Hindlimb muscle (tissue), 1 donor: ENCODE measurements at places on chromosomes 2 and 18. TPM values are rescaled to one million over a fixed set of nuclear protein-coding genes. Genes with fewer than 3 reads are reported as not detected.

The C2orf80 gene
- polyA plus RNA-seq, result not detected

The PLGLB1 gene
- 3.5 TPM for polyA plus RNA-seq

The DYNAP gene
- polyA plus RNA-seq, result not detected

The CD207 gene
- 0.27 TPM for polyA plus RNA-seq

The LTBP1 gene
- 43.3 TPM for polyA plus RNA-seq

The GTF2A1L gene
- polyA plus RNA-seq, result not detected

The XIRP2 gene
- 149 TPM for polyA plus RNA-seq

The INHA gene
- 0.97 TPM for polyA plus RNA-seq

The IL37 gene
- polyA plus RNA-seq, result not detected

The TBR1 gene
- polyA plus RNA-seq, result not detected

The ACADL gene
- 12.4 TPM for polyA plus RNA-seq

The IL36B gene
- polyA plus RNA-seq, result not detected

The REEP1 gene
- polyA plus RNA-seq, result 88.7 TPM

The CDK5R2 gene
- polyA plus RNA-seq, result not detected

The EGR4 gene
- polyA plus RNA-seq, result not detected

The G6PC2 gene
- polyA plus RNA-seq, result not detected

The NYAP2 gene
- polyA plus RNA-seq, result 0.59 TPM

The IL1R2 gene
- 0.31 TPM for polyA plus RNA-seq

The NEU2 gene
- not detected for polyA plus RNA-seq

The OR6B2 gene
- not detected for polyA plus RNA-seq

The IL1RL2 gene
- 0.34 TPM for polyA plus RNA-seq

The STRN gene
- polyA plus RNA-seq, result 17.4 TPM

The HPCAL1 gene
- polyA plus RNA-seq, result 48.0 TPM

The DSG2 gene
- 3.8 TPM for polyA plus RNA-seq

The ASTL gene
- not detected for polyA plus RNA-seq

The NETO1 gene
- polyA plus RNA-seq, result not detected

The TACR1 gene
- polyA plus RNA-seq, result 0.21 TPM

The GDF7 gene
- polyA plus RNA-seq, result 0.25 TPM

The C2orf78 gene
- not detected for polyA plus RNA-seq

The PROM2 gene
- polyA plus RNA-seq, result 1.4 TPM

The DSC2 gene
- polyA plus RNA-seq, result 8.9 TPM

The CIB4 gene
- not detected for polyA plus RNA-seq

The ACKR3 gene
- polyA plus RNA-seq, result 22.4 TPM

The NEDD4L gene
- polyA plus RNA-seq, result 45.4 TPM

The ANKRD53 gene
- polyA plus RNA-seq, result 1.5 TPM

The GYPC gene
- polyA plus RNA-seq, result 133 TPM

The C2orf15 gene
- 0.56 TPM for polyA plus RNA-seq

The ARHGAP15 gene
- 7.3 TPM for polyA plus RNA-seq

The C1QL2 gene
- not detected for polyA plus RNA-seq

The ATOH8 gene
- polyA plus RNA-seq, result 25.6 TPM

The RND3 gene
- 32.5 TPM for polyA plus RNA-seq

The ABHD1 gene
- polyA plus RNA-seq, result 0.18 TPM

The SCYGR5 gene
- not detected for polyA plus RNA-seq

The L3MBTL4 gene
- polyA plus RNA-seq, result 1.2 TPM

The LCLAT1 gene
- polyA plus RNA-seq, result 8.5 TPM

The GALNT5 gene
- 1.7 TPM for polyA plus RNA-seq

The ANKRD30B gene
- not detected for polyA plus RNA-seq

The EXOC6B gene
- polyA plus RNA-seq, result 11.3 TPM

The HRH4 gene
- polyA plus RNA-seq, result 0.06 TPM

The IFT172 gene
- 27.5 TPM for polyA plus RNA-seq

The CYP20A1 gene
- 14.7 TPM for polyA plus RNA-seq

The CDK15 gene
- polyA plus RNA-seq, result 2.9 TPM

The SLC14A1 gene
- 0.74 TPM for polyA plus RNA-seq

The ASPRV1 gene
- 3.4 TPM for polyA plus RNA-seq

The EPB41L3 gene
- polyA plus RNA-seq, result 131 TPM

The CENPA gene
- 6.1 TPM for polyA plus RNA-seq
